ENCODE measurements at places on chromosomes 11 and 22.

- DNase-seq, result no peak
These were observed 7.7 kb upstream of the MALAT1 start for GRCh38 chr11:65491163-65491465.

DNA sequence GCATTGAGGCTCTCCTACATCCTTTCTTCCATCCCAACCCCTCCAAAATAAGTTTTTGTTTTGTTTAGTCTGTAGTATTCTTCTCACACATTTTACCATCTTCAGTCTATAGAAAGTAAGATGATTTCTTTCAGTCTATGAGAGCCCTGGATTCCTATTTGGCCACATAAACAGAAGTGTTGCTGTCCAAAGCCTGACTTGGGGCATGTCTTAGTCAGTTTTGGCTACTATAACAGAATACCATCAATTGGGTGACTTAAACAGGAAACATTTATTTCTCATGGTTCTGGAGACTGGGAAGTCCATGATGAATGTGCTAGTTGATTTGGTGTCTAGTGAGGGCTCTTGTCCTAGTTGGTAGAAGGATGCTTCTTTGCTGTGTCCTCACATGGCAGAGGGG lies 146.8 kb upstream of the DDI1 start:
- no peak for DNase-seq

- no peak for DNase-seq
These were observed 15.9 kb upstream of the GLYATL1 start for GRCh38 chr11:58923300-58923788.

DNA sequence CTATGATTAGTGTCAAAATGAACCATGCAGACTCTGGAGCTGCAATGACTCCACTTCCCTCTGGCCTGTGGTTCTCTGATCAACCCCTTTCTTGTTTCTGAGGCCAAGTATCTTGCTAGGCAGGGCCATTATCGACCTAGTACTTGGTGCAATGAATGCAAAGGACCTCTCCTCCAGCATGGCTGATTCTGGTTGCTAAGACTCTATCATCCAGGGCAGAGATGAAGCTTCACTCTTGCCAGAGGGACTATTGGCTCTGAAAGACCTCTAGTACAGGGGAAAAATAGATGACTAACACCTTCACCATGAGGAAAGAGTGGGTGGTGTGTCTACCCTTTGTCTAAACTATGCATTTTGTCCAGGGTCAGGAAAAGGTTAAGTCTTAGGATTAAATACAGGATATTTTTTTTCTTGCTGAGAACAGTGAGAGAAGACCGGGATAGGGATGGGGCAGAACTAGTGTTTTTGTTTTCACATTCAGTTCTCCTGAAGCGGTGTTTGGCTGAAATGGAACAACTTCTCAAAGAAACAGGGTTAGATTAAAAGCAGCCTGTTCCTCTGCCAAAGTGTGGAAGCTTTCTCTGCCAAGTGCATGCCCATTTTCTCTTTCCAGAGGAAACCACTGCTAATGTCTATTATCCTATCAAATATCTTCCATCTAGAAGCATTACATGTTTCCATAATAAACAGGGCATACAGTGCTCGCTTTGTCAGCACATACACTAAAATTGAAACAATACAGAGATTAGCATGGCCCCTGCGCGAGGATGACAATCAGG lies 5.0 kb upstream of the MTFP1 start:
- DNase-seq, result no peak

DNA sequence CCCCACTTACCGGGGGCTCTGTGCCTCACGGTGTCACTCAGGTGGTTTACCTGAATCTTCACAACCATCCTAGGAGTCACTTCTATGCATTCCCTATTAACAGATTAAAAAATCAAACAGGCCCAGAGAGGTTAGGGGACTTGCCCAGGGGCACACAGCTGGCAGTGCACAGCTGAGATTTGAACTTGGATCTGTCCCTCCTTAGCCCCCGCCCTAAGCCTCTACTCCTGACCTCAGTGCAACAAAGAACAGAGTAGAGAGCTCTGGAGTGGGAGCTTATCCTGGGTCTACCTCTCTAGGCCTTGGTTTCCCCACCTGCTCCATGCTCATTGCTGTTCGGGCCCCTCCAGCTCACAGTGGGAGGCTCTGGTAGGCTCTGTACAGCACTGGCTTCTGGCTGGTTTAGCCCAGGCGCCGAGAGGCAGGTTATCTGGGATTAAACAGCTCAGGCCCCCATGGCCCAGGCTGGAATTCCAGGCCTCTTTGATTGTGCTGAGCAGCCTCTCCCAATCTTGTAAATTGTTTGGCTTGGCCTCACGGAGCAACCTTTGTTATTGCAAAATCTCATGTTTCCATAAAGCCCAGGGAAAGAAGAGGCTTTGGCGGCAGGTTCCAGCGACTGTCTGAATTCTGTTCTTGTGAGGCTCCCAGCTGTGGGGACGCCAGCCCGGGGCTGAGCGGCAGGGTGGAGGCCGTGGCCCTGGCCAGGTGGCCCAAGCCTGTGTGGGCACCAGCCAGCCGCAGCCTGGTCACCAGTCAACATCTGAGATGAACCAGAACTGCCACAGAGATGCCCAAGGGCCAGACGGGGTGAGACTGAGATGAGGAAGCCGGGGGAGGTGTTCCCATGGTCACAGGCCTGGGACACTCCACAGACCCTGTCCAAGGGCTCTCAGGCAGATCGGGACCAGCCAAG lies 28.9 kb upstream of the SHISAL1 start:
- DNase-seq, result no peak

GRCh38 chr22:36350751-36351594 lies 36.8 kb downstream of the MYH9 start:
- no peak for DNase-seq

GRCh38 chr11:58998480-58999290 lies 59.4 kb downstream of the GLYATL1 start:
- DNase-seq, result no peak

DNA sequence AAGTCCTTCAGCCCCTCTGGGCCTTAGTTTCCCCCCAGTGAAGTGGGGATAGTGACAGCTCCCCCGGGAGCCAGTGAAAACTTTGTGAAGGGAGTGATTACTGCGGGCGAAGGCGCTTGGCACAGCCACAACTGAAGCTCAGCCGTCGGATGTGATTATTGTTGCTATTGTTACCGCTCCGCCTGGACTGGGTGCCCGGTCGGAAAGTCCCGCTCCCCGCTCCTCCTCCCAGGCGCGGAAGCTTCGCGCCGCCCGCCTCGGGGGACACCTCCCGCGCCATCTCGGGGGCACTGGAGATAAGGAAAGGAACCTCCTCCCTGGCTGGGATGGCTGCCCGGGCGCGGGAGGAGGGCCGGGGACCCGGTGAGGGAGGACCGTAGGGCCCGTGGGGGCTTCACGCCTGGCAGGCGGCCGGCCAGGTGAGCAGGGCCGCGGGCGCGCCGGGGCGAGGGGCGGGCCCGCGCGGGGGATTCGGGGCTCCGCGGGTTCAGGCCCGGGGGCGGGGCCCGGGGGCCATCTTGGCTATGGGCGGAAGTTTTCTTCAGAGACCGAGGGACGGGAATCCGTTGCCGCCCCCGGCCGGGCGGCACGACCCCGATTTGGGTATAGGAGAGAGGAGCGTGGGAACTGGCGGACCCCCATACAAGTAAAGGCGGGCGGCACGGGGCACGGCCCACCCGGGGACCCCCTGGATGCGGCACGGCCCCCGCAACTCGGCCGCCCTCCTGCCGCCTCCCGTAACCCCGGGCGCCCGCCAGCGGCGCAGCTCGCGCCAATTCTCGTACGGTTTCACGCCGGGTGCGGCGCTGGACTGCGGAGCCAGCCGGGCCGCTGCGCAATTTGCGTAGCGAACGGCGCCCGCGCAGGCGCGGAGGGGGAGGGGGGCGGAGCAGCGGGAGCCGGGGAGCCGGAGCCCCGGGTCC lies at the start of gene GPR137:
Gene GPR137 (plus strand): TSS at position 887 of the 923 bp plus-strand sequence. CDS start 677 bp downstream, outside the sequence.
- no peak for DNase-seq

GRCh38 chr11:62805076-62805892 lies at the start of gene NXF1:
Gene NXF1 (minus strand): TSS chr11:62805440. CDS start chr11:62805356, 84 bp downstream.
- DNase-seq, result no peak

Data from cerebellar nuclear complex (tissue), 1 donor.